ENCODE measurements at places on chromosomes 3 and 15. TPM values are rescaled to one million over a fixed set of nuclear protein-coding genes. Genes with fewer than 3 reads are reported as not detected.

GRCh38 chr3:66398228-66399025 lies 102.4 kb downstream of the LRIG1 start:
- no peak for DNase-seq

GRCh38 chr3:41112466-41112865 lies 86.8 kb upstream of the CTNNB1 start:
- DNase-seq: no peak

DNA sequence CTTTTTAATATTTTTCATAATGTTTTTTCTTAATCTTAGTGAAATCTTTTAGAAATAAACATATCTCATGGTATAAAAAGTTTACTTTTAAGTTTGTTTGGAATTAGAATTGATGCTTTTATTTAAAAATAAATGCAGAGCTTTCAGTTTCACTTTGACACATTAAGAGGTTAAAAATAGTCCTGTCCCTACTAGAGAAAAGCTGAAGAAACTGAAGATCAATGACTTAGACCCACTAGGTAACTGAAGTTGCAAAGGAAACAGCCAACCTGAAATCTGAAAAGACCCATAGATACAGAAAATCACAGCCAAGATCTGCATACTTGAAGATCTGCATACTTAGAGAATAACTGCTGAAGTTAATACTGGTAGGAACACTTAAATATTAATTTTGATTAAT lies 237.6 kb downstream of the RAP2B start:
- no peak for DNase-seq

- DNase-seq: no peak
Measured at GRCh38 chr15:78685159-78685921, 44.3 kb upstream of the CHRNB4 start.

NKTR gene
- total RNA-seq: 22.9 TPM

GRCh38 chr15:64997745-64998375 lies 8.1 kb upstream of the SPG21 start:
- no peak for DNase-seq

SPTSSB gene
- not detected for total RNA-seq

- DNase-seq: no peak
Measured at GRCh38 chr3:57890874-57891273, 117.3 kb upstream of the FLNB start.

NR2E3 gene
- total RNA-seq: not detected

DNA sequence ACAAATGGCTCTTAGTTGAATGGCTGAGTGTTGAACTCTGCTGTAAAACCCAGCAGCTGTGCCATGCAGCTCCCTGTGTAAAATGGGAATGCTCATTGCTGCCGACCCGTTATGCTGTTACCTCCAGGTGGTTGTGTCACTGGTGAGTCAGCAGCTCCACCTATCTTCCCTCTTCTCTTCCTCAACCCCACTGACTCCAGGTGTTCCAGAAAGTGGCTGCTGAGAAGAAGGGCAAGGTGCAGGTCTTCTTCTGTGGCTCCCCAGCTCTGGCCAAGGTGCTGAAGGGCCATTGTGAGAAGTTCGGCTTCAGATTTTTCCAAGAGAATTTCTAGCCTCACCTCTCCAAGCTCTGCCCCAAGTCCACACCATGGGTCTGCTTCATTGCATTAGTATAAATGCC lies 41.9 kb downstream of the NOX5 start:
- DNase-seq: no peak

- DNase-seq: no peak
Measured at GRCh38 chr3:12393894-12394293, 90.4 kb upstream of the TSEN2 start.

DNA sequence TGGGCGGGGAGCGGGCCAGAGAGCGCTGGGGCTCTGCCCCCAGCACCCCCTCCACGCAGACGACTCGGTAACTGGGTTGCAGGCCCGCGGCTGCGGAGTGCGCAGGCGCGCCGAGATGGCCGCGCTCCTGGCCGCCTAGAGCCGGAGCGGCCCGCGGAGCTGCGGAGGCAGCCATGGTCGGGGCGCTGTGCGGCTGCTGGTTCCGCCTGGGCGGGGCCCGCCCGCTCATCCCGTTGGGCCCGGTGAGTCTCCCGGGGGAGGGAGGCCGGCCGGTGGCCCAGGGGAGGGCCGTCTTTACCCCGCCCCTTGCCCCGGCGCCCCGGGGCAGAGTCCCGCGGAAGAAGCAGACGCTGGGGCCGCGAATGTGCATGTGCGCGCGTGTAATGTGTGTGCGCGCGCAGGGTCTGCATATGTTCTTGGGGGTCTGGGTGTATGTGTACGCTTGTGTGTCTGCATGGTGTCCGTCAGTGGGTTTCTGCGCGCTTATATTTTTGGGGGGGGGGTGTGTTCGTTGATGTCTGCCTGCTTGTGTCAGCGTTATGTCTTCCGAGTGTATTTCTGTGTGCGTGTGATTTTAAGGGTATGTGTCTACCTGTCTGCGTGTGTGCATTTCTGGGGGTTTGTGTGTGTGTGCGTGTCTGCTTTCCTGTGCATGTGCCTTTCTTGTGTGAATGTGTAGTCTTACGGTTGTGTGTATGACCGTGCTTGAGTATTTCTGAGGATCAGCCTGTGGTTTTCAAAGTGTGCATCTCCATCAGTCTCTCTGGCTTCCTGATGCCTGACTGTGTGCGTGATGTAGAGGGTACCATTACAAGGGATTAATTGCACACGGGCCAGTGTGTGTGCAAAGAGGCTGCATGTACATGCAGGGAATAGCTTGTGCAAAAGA lies at the start of gene ABHD14A:
TSS of gene ABHD14A (plus strand) at position 102 of the 889 bp plus-strand sequence. CDS start at position 174, 72 bp downstream.
- DNase-seq: no peak

DNA sequence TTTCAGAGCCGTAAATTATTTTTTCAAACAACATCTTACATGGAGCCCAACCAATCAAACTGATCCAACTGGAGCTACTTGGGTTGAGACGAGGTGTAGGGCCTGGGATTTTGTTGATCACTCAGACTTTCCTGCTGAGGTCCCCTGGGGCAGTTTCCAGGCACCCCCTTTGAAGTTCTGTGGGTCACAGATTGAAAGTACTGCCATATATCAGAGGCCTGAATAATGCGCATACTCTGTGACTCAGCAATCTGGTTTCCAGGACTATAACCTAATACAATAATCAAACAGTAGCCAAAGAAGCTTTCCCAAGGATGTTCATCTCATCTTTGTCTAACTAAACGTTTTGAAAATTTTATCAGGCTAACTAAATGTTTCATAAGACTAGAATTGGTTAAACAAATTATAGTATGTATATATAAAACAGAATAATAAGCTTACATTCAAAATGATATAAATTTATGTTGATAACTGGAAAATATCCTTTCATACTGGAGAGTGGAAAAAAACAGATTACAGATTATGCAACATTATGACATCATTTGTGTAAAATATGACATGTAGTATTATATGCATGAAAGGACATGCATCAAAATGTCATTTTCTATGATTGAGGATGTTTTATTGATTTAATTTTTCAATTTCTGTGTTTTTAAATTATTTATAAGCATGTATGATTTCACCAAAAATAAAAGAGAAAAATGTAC lies 617.1 kb downstream of the NTRK3 start:
- DNase-seq: no peak

DNA sequence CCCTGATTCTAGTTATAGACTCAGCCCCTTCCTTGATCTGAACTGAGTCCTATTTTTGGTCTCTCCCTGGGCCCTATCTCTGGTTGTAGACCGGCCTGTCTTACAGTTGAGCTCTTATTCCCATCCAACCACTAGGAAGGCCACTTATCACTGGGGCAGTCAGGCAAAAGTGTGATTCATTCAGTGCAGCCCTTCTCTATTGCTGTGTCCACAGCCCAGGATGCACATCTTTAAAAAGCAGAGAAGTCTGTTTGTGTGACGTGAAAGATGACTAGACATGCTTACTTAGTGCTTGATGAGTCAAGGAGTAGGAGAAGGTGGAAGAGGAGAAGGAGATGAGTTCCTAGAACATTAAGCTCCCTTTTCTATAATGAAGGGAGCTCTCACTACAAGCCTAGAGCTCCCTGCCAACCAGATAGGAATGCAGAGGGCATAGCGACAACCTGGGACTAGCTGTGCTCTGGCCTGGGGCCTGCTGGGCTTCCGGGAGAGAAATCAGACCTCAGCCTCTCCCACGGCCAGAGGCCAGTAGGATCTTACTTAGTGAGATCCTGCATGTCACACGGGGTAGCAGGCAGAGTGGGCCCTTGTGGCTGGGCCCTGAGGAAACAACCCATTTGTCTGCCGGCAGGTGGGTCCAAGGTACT lies 25.7 kb downstream of the INSYN1 start:
- peak; percentile 66 for DNase-seq

PLA2G4E gene
- not detected for total RNA-seq

COL8A1 gene
- total RNA-seq: 26.9 TPM

DNA sequence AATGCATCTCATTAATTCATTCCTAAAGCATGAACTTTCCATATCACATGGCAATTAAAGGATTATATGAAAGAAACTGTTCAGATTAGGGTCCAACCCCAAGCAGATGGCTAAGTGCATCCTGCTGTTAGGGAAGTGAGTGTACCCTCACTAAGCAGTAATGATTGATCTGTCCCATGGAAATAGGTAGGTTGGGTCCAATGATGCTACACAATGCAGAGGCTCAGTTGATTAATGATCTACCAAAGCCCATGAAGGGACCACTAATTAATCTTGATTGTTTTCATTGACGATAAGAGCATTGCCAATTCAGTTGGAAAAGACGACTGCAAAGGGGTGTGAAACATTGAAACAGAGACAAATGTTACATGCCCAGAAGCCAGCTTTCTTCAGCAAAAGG lies 194.5 kb upstream of the LRTM1 start:
- DNase-seq: no peak

HRG gene
- not detected for total RNA-seq

DNA sequence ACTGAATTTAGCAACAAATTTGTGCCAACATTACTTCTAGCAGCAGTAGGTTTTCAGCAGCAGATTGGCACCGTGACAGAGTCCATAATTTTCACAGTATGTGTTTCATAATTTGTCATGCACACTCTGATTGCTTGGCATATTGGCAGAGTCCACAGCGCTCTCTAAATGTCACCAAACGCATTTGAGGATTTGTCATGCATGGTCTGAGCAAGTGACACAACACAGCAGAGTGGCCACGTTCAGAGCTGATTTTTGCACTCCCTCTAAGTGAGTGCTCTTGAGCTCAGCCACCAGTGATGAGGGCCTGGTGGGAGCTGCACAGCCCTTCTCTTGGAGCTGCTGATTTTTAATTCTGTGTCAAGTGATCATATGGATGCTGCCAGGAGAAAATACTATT lies 1270.8 kb downstream of the ROBO1 start:
- DNase-seq: no peak

All from A172 (cell line).